Kidney epithelial cell (primary cell): ENCODE measurements at places on chromosomes 16 and 17.

- no peak for DNase-seq
These were observed 332.8 kb upstream of the DYNLRB2 start for GRCh38 chr16:80208015-80208414.

DNA sequence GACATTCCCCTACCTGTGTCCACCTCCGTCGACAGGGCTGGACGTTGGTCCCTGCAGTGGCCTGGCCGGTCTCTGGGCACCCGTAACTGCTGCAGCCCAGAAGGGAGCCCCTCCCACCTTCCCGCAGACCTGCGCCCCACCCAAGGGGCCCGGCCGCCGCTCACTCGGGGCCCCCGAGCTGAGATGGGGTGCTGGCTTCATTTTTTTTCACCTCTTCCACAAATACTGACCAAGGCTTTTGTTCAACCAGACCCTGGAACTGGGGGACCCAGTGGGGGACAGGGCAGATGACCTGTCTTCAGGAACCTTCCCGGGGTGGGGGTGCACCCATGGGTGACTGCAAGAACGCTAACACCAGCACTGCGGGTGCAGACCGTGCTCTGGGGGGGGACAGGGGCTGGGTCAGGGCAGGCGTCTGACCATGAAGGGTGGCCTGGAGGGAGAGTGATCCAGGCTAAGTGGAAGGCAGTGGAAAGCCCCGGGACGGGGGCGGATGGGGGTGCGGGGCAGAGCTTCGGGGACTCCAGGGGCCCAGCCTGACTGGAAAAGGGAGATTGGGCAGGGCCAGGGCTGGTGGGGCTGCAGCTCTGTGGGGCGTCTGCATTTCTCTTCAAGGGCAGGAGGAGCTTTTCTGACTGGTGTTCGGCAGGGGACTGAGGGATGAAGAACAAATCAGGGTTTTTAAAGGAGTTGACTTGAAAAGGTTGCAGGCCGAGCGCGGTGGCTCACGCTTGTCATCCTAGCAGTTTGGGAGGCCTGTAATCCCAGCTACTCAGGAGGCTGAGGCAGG is 42.3 kb downstream of the SLC7A5 start:
- DNase-seq: no peak

- no peak for DNase-seq
These were observed 670 bp downstream of the RPS2 start for GRCh38 chr16:1963806-1964505.

- no peak for DNase-seq
These were observed 9.8 kb upstream of the METTL9 start for GRCh38 chr16:21589551-21589950.

DNA sequence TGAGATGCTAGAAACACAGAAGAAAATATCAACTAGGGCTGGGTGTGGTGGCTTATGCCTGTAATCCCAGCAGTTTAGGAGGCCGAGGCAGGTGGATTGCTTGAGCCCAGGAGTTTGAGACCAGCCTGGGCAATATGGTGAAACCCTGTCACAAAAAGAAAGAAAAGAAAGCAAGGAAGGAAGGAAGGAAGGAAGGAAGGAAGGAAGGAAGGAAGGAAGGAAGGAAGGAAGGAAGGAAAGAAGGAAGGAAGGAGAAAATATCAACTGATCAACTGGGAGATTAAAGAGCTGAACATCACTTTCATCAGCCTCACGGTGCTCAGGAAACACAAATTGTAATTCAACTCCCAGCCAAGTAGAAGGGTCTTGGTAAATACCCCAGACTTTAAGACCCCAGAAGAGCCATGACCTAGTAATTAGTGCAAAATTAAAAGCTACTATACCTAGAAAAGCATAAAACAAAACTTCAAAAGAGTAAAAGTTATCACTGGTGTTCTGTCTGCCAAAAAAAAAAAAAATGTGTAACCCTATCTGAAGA is 27.8 kb upstream of the SLFN13 start:
- DNase-seq: no peak

- peak; percentile 55 for DNase-seq
These were observed 114.2 kb upstream of the TMEM97 start for GRCh38 chr17:28204751-28205150.

DNA sequence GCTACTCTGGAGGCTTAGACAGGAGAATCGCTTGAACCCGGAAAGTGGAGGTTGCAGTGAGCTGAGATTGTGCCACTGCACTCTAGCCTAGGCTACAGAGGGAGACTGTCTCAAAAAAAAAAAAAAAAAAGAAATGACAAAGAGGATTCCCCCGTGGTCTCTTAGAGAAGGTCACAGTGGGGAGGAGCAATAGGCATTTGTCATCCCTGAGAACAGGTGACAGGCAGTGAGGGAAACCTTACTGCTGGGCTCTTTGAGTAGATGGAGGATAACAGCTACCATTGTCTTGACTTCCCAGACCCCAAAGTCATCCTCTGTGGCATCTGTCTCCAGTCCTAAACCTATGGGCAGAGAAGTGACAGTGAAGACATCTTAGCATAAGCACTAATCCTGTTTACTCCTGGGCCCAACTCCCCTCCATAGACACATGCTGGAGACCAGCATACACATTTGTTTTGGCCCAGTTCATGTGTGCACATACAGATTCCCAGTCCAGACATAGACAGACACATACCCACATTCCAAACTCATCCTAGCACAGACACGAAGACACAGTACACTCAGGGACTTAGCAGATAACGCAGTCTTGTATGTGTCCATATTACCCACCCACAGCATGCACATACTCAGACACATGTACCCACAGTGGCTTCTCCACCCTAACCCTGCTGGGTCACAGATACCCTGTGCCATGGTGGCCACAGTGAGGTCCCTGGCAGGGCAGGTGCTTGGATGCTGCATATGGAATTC is 2.7 kb downstream of the ESRP2 start:
- no peak for DNase-seq

- DNase-seq: no peak
These were observed 124.5 kb downstream of the HS3ST3A1 start for GRCh38 chr17:13477180-13477611.
